Activated gamma-delta T cell treated with anti-CD3 and anti-CD28 coated beads, Interleukin-2, amount 50 U/mL, for 16 hours (primary cell): ENCODE measurements at places on chromosomes 6 and 20.

GRCh38 chr20:58402305-58402704 is 13.3 kb downstream of the VAPB start:
- DNase-seq, result no peak

DNA sequence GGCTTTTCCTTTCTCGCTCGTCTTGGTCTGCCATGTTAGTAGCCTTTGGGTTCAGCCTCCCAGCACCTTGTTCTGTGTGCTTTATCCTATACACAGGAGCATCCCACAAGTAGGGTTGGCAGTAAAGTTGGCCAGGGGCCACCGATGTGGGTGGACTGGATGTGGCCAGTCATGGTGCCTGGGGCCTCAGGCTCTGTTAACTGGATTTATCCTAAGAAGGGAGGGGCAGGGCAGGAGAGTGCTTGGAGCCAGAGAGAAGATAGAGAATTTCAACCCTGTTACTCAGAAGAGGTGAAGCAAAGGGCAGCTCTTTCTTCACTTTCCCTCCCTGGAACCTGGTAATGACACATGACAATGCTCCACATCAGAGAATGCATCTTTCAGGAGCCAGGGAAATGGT is 14.1 kb upstream of the SIRPB2 start:
- DNase-seq, result no peak

- no peak for DNase-seq
These were observed 5.3 kb downstream of the NAA20 start for GRCh38 chr20:20022498-20022897.

DNA sequence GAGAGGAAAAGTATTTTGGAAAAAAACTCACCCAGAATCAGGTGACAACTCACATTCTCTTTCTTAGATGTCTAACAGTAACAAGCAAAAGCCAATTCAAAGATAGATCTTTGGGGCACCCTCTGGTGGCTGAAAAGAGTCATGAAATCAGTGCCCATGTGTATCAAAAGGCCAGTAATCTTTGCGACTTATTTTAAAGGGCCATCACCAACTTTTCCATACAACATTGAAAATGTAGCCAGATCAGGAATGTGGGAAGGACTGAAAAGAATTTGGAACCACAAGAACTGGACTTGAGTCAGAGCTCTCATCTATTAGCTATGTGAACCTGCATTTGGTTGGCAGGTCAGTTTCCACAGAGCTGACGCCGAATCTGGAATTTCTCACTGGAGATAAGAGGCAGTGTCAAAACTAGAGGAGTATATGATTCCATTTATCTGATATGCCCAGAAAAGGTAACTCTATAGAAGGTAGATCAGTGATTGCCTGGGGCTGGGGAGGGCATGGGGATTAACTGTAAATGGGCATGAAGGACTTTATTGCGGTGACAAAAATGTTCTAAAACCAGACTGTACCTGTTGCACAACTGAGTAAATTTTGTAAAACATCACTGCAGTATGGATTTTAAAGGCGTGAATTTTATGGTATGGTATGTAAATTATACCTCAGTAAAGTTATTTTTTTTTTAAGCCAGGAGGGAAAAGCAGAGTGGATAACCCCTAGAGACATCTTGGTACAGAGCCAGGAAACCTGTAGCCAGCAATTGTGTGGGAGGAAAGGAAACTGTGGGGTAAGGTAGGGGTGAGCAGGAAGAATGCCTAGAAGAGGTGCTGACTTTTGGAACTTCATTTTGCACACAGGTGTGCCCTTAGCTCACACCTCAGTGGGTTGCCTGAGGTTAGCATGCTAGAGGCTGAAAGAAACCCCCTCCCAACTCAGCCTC is 117.1 kb upstream of the ASF1A start:
- DNase-seq, result peak; percentile 54

DNA sequence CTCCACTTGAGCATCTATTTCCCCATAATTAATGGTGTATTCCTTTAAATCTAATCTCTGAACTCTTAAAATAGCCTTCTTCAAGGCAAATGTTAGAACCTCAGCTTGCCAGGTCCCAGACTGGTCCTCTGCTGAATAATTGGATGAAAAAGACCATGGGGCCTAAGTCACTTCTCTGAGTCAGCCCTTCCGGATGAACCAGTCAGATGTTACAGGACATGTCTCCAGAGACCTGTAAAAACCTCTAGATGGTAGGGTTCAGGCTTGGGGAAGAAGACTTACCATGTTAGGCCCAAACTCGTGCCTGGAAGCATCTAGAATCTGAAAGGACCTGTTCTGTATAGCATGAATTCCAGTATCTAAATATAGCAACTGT is 97.3 kb downstream of the CDKAL1 start:
- DNase-seq, result no peak

DNA sequence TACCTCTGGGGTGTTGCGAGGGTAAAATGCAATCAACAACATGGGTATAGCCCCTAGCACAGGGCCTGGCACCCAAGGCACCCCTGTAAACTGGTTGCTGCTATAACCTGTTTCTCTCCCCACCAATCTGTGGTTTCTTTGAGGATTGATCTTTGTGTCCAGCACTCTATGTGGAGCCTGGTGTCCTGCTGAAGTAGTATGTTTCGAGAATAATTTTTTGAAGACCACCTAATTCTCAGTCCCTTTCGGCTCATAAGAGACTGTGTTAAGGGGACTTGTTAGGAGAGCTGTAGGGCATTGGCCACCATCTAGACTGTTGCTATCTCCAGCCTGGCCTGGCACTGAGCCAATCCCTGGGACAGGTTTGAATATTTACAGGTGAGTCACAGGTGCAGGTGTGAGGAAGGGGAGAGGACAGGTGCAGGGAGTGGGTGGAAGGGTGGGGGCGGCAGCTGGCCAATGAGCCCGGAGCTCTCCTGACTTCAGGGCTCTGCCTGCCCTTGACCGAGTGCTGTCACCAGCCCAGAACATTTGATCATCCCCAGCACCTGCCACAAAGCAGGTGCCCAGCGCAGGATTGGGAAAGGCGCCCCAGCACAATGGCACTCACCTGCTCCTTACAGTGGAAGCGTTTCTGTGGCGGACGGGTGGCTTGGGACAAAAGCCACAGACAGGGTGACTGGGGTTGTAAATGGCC is 8.1 kb upstream of the C20orf144 start:
- DNase-seq, result no peak

DNA sequence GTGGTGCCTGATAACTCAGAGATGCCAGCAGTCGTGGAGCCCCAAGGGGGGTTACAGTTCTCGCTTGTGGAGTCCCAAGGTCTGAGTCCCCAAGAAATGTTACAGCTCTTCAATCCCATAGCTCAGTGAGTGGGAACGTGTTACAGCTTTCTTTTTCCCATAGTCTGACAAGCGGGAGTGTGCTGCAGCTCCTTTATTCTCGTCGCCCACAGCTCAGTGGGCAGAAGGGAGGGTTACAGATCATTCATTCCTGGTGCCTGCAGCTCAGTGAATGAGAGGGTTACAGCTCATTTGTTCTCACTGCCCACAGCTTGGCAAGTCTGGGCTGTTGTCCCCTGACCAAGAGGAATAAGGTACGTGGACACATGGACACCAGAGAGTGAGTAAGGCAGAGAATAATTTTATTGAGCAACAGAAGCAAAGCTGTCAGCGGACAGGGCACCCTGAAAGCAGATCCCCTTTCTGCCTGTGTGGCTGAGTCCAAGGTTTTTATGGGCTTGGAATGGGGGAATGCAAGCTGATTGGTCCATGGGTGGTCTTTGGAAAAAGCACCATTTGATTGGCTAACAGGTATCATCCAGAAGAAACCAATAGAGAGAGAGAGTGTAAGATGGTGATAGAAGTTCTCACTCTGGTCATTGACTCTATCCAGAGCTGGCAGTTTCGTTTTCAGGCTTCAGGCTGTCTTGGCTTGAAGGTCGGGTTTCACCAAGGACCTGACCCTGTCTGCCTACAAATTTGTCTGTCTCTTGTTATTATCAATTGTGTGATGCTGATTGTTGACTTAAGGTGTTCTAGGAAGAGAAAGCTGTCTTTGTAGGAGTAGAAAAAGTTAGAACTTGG is 16.4 kb downstream of the RNF217 start:
- no peak for DNase-seq

- DNase-seq, result no peak
These were observed 8.2 kb downstream of the DHX35 start for GRCh38 chr20:38970302-38970701.

- DNase-seq, result no peak
These were observed 416 bp upstream of the POLR1H start for GRCh38 chr6:30060606-30061091.

DNA sequence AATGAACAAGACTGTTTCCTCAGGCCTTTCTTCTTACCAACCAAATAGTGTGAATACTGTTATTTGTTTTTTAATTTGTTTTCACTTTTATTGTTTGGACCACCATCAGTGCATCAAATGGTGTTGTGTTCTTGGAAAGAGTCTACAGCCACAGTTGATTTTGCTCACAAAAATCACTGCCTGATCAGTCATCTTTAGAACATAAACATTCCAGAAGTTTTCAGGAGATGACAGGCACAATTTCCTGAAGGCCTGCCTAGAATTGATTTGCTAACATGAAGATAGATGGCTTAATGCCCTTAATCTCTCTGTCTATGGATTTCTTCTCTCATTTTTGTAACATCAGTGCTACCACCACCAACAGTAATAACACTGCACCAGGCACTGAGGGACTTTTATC is 13.5 kb downstream of the IL22RA2 start:
- no peak for DNase-seq

- no peak for DNase-seq
These were observed 51.9 kb upstream of the IYD start for GRCh38 chr6:150316936-150317335.

GRCh38 chr20:22495172-22495571 is 89.2 kb downstream of the FOXA2 start:
- DNase-seq, result no peak

DNA sequence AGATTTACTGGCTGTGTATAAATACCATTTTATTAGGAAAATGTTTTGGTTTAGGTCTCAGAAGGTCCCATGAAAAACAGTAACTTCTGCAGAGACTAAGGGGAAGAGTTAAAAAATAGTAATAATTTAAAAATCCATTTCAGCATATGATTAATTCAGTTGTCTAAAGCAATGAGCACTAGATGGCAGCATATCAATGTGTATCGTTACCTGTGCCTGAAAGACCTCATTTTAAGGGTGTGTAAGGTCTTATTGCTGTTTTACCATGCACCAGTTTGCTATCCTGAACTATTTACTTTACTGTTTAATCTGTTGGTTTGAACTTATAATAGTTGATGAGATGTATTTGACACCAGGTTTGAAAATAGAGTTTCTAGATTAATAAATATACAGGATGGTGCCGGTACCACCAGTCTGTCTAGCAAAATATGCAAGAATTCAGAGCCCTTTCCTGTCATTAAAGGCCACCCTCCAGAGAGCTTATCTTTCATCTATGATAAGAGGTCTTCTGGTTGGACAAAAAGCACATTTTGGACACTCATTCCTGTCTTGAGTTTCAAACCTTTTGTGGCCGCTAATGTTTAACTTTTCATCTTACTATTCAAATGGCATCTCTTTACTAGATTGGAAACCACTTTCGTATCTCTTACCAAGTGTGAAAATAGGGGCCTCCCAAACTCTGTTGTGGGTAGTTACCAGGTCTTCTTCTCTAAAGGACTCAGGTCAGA is 8.9 kb upstream of the AHI1 start:
- no peak for DNase-seq

DNA sequence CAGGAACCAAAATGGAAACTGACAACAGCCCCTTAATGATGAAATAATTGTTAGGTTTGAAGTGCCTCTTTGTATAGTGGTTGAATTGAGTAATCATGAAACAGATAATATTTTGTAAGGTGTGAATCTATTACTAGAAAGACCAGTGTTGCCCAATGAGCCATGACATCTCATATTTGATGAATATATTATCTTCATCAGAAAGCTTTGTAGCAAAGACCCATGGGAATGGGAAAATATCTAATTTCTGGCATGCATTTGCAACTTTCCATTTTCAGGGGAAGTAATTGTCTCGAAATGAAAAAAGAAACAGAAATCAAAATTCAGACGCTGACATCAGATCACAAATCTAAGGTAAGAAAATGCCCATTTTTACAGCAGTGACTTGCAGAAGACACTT is 57.3 kb upstream of the LAMP5 start:
- no peak for DNase-seq

DNA sequence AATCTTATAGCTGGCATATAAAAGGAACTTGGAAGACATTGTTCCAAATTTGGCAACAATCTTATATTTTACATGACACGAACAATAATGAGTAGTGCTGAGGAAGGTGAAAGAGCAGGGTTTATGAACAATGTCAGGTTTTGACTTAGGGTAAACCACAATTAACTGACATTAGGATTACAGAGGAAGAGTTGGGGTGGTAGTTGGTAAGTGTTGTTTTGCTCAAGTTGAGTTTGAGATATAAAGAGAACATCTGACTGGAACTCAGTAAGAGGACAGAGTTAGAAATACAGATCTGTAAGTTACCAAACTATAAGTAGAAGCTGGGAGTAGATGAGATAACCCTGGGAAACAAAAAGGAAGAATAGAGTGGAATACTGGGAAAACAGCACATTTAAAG is 15.1 kb downstream of the RTN4IP1 start:
- DNase-seq, result no peak

- DNase-seq, result no peak
These were observed 233.0 kb upstream of the JAG1 start for GRCh38 chr20:10906834-10907233.

DNA sequence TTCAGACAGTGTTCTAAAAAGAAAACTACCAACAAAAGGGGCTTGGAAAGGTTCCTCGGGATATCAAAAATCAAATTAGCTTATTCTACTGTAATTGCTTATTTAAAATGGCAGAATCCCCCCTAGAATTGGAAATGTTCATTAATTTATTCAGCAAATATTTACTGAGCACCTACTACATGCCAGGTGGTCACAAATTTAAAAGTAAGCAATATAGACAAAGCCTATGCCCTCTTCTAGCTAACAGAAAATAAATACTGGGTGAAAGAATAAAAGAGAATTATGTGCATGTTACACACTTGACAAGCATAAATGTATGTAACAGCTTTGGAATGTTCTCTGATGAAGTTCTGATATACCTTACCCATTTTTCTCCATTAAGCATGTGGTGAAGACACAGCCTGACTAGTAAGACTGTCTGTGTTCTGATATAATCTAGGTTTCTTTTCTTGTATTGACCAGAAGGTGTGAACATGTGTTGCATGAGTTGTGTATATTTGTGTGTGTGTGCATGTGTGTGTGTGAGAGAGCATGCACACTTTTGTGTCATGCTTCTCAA is 606.7 kb upstream of the CITED2 start:
- no peak for DNase-seq

GRCh38 chr6:111625099-111625416 is 19.4 kb upstream of the TRAF3IP2 start:
- no peak for DNase-seq
